CD4-positive, alpha-beta memory T cell (primary cell): ENCODE measurements at places on chromosomes 6 and 20.

GRCh38 chr20:48175261-48175660 lies 390.0 kb upstream of the SULF2 start:
- DNase-seq, result no peak

DNA sequence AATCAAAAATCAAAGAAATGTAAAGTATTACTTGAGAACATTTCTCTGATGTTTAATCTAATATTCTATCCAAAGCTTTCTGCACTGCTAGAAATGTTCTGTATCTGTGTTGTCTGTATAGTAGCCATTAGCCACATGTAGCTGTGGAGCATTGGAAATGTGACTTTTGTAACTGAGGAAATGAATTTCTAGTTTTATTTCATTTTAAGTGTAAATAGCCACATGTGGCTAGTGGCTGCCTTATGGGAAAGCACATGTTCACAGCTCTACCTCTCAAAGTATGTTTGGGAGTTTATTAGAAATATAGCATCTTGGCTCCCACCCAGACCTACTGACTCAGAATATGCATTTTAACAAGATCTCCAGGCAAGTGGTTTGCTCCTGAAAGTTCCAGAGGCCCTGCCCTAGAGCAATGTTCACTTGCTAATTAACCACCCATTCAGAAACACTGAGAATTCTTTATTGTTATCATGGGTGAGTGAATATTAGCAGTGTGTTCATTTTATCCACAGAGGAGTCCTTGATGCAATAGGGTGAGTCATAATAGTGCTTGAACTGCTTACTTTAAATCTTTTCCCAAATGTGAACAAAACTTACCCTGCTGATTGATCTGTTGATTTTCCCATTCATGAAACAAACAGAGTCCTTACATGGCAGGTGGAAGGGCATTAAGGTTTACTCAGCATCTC lies 282.7 kb downstream of the PLCB1 start:
- no peak for DNase-seq

DNA sequence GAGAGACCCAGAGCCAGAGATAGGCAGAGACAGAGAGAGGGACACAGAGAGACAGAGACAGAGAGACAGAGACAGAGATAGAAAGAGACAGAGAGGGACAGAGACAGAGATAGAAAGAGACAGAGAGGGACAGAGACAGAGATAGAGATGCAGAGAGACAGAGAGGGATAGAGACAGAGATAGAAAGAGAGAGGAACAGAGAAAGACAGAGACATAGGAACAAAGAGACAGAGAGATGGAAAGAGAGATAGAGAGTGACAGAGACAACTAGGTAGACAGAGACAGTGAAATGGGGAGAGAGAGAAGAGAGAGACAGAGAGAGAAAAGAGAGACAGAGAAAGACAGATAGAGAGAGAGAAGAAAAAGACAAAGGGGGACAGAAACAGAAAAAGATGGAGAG lies 165.4 kb upstream of the FOXQ1 start:
- no peak for DNase-seq

DNA sequence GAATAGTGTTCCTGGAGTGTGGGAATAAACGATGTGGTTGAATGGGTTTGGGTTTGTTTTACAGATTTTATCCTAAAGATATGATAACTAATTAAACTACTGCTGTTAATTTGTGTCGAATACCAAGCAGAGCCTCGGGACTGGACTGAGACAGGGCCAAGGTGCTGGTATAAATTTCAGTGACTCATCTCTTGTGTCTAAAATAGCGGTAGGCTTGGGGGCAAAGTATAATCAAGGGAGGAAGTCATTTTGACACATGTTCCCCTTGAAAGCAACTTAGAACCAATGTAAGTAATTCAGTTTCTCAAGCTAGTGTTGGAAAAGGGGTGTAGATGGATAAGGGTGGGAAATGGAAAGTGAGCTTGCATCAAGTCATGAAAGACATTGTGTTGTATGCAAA lies 108.4 kb downstream of the PLCB4 start:
- DNase-seq, result no peak

GRCh38 chr20:50543326-50543725 lies 33.1 kb downstream of the PTPN1 start:
- no peak for DNase-seq

- DNase-seq, result no peak
Measured at GRCh38 chr6:1382331-1382882, 7.0 kb upstream of the FOXF2 start.

GRCh38 chr6:52144196-52145076 lies 41.7 kb upstream of the IL17A start:
- no peak for DNase-seq

- DNase-seq, result no peak
Measured at GRCh38 chr6:107546691-107547450, 57.0 kb downstream of the SOBP start.

GRCh38 chr6:107340881-107341280 lies 118.5 kb downstream of the PDSS2 start:
- DNase-seq, result no peak

DNA sequence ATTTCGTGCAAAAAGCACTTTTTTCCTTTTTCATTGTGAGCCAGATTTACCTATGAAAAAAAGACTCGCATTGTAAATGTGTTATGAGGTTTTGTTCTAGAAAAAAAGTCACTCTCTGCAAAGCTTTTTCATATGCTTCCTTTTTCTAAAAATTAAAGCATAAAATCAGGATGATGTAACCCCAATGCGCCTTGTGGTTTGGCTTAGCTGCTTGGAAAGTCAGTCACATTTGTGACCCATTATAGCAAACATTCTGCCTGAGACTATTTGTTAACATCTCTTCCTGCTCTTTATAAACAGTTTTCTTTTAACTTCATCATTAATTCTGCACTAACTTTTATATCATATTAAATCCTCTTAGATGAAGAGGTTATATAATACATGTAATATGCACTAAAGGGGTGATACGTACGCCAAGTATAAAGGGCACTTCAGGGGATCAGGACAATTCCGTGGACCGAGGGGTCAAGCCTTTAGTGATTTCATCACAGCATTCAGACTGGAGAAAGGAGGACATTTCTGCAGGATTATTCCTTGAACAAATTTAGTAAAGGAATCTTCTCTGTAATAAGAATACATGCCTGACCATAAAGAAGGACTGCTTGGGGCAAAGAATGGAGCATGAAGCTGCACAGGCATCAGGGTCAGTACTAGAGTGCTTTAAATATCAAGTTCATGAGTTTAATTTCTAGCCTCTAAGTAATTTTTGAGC lies 48.1 kb upstream of the SMLR1 start:
- no peak for DNase-seq

GRCh38 chr20:22576733-22577514 lies 7.4 kb downstream of the FOXA2 start:
- no peak for DNase-seq

DNA sequence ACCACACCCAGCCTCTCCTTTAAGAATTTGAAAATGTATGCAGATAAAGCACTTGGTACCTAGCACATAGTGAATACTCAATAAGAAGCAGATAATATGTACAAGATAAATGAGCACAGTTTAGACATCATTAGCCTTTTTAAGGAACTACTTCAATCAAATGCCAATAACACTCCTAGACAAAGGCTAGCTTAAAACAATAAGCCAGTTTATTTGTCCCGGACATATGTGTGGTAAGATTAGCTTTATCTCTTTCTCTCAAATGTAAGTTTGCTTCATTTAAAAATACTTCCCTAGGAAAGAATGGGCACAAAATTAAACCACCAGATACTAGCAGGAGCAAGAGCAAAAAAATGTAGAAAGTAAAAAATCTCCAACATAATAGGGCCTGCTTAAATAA lies 73.8 kb downstream of the MAP3K5 start:
- DNase-seq, result no peak

DNA sequence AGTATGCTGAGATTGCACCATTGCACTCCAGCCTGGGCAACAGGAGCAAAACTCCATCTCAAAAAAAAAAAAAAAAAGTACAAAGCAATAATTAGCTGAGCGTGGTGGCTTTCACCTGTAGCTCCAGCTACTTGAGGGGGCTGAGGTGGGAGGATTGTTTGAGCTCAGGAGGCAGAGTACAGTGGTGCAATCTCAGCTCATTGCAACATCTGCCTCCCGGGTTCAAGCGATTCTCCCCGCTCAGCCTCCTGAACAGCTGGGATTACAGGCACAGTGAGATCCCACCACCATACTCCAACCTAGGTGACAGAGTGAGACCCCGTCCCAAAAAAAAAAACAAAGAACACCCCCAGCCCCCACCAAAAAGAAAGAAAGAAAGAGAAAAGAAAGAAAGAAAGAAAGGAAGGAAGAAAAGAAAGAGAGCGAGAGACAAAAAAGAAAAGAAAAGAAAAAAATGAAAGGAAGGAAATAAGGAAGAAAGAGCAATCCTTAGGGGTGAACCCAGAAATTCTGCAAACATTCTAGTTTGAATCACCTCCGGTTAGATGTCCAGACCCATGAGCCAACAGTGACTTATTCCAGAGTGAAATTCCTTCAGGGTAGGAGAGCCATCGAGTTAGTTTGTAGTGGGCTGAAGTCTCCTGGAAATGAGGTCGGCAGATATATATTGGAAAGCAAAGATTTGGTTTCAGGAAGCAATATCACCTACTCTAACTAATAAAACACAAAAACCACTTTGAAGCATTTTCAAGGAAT lies 3.2 kb upstream of the RIPOR3 start:
- DNase-seq, result no peak
